ENCODE measurements at places on chromosomes 5 and 9.

DNA sequence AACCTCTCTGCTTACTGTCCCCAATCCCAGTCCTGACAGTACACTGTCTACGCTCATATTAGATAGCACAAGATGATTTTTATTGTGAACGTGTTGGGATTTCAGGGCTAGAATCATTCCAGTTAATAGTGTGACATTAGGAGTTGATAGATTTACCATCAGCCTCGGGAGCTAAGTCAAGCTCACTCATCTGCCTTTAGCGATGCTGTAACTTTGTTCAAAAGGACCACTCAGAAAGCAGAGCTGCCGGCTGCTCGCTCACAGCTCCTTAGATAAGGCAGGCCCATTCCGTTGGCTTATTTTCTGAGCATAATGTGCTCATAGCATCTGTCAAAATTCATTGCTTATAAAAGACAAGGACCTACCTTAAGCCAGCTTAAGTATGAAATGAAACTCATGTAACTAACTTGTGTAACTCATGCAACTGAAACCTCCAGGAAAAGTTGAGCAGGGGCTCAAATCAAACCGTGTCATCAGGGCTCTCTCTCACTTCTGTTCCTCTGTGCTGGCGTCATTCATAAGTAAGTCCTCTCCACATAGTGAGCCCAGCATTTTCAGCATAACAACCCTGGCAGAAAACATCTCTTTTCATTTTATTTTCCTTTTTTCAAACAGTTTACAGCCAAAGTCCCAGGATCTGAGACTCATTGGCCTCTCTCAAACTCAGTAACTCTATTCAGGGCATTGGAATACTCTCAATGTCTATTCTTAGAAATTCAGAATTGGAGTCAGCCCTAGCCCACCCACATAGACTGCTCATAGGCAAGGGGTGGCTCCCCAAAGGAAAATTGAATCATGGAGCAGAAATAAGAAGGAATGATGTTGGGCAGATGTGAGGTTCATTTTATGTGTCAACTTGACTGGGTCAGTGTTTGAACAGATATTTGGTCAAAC, 208.8 kb downstream of the MAN2A1 start:
- no peak for DNase-seq

DNA sequence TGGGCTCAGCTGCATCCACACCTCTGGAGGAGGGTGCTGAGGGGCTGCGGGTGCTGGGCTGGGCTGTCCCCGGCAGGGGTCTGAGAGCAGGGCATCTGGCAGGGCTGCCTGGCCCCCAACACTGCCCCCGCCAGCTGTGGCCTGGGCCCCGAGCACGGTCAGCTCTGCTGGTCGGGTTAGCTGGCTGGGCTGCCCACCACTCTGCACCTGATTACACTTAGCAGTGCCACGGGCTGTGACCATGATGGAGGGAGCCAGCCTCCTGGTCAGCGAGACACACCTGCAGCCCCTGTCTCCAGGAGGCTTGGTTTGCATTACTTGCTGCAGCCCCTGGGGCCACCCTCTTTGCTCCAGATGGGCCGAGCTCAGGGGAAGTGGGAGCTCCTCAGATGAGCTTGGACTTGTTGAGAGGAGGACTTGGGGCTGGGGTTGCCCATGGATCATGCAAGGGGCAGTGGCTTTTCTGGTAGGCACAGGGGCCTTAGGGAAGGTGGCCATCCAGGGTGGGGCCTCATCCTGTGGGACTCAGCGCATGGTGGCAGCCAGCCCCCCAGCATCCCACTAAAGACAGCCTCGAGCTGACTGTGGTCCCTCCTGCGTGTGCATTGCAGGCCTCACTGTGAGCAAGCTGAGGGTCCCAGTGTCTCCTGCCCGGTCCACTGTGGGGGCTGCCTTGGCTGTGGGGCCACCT, 132.0 kb upstream of the FAM120A start:
- DNase-seq: no peak

- DNase-seq: no peak
These were observed 194.5 kb downstream of the ARL15 start for GRCh38 chr5:54115735-54116403.

- DNase-seq: no peak
These were observed 37.0 kb downstream of the DPYSL3 start for GRCh38 chr5:147472664-147473475.

DNA sequence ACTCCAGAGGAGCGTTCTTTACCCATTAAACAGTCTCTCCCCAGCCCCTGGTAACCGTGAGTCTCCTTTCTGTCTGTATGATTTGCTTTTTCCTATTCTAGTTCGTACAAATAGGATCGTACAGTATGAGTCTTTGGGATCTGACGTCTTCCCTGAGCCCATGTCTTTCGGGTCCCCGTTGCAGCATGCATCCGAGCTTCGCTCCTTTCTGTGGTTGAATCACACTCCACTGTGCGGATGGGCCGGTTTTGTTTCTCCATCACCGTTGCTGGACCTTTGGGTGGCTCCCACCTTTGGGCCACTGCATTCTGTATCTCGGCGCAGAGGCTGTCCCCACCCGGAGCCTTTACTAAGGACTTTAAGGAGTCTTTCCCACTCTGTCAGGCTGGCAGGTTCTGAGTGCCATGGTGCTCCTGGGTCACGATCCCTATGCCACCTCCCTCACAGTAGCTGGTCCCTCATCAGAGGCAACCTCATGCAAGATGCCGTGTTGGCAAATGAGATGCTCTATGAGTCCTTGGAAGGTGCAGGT, 145.7 kb upstream of the COL5A1 start:
- DNase-seq: no peak

- peak; percentile 98 for DNase-seq
These were observed at the start of gene ZNF474 for GRCh38 chr5:122129306-122129705. TSS of gene ZNF474 (plus strand) at chr5:122129546. CDS start at chr5:122151991, 22,445 bp downstream.

DNA sequence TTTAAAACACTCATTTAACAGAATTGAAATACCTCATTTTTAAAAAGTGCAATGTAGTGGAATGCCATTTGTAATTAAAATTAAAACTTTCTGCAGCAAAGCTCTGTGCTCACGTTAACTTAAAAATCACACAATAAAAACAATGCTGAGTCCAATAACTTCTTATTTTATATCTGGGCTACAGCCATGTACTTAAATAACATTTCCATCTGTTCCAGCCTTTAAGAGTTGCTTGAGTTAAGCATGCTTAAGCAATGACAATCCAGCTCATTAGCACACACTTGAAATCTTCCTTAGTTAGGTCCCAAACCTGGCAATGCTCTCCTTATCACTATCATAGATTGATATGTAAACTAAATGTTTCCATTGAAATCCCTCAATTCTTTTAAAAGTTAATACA, 132.3 kb upstream of the CDH12 start:
- DNase-seq: no peak

DNA sequence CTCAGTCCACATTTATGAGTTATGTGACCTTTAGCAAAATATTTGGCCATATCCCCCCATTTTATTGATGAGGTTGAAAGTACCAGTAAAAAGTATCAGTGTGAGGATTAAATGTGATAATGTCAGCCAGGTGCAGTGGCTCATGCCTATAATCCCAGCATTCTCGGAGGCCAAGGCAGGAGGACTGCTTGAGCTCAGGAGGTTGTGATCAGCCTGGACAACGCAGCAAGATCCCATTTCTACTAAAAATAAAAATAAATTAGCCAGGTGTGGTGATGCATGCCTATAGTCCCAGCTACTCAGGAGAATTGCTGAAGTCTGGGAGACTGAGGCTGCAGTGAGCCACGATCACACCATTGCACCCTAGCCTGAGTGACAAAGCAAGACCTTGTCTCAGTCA, 71.2 kb downstream of the GRAMD2B start:
- no peak for DNase-seq

GRCh38 chr5:171424726-171425125, 5.3 kb downstream of the FGF18 start:
- DNase-seq: peak; percentile 34

GRCh38 chr5:36887532-36887931, 11.0 kb downstream of the NIPBL start:
- no peak for DNase-seq

DNA sequence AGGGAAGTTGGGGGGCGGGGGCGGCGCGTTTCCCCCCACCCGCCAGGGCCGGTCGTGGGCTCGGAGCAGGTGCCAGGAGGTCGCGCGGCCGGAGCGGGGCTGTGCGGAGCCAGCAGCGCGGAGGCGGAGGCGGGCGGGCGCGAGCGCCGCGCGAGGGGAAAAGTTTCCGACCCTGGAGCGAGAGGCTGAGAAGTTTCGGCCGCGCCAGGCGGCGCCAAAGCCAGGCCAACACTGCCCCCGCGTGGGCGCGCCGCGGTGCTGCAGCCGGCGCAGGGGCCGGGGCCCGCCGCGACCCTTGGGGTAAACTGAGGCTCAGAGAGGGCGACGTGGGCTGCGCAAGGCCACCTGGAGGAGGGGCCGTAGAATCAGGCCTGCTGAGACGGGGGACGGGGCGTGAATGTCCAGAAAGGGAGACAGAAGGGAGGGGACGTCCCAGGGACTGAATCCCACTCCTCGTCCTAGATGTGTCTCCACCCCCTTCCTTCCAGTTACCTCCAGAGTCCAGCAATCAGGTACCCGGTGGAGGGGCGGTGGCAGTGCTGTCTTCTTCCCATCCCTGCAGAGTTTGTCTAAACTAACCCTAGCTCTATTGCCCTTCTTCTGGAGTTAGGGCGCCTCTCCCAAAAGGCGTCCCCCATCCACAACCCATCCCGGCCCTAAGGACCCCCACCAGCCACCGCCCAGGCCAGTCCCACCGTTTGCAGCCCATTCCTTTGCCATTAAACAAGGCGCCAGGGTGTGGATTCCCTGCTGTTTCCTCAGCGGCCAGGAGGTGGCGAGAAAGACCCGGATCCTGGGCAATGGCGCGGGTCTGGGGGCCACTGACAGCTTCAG, 10.2 kb downstream of the C9orf50 start:
- DNase-seq: peak; percentile 42

DNA sequence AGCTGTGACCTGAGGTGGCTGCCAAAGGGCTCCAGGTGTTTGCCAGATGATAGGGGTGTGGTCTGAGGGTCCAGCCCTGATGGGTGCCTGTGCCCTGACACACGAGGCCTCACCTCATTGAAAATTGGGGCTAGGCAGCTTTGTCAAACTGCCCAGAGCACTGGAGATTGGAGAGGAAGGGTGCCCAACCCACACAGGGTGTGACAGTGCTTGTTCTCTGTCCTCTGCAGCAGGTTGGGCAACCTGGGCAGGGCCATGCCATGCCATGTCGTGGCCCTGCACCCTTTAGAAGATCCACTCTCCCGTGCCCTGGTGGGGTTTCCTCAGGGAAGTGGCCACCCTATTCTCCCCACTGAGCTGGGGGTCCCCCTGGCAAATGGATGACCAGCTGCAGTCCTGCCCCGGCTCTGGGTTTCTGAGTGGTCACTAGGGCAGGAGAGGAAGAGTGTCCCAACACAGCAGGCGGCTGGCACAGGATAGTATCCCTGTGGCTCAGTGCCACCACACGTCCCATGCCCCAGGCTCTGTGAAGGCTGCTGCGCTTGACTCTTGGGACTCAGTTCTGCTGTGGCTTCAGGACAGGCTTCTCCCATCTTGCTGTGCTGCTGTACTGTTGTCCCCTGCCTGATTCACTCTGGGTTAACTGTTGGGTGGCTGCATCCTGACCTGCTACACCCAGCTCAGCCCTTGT, 100.8 kb upstream of the PITX1 start:
- no peak for DNase-seq

DNA sequence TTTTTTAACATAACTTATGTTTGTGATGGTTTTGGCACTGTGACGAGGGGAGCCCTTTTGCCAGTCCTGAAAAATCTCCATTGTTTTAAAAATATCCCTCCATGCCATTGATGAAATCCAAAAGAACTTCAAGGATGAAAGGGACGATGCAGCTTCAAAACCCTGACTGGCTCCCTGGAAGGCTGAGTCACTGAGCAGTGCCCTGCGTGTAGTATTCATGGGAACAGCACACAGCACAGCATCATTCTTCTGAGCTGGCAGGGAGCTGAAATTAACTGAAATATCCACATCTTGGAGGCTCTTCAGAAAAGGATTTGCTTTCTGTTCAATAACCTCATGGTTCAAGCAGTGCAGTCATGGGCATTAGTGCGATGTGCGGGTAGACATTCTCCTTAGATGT, 29.7 kb downstream of the PDE4D start:
- DNase-seq: peak; percentile 28

DNA sequence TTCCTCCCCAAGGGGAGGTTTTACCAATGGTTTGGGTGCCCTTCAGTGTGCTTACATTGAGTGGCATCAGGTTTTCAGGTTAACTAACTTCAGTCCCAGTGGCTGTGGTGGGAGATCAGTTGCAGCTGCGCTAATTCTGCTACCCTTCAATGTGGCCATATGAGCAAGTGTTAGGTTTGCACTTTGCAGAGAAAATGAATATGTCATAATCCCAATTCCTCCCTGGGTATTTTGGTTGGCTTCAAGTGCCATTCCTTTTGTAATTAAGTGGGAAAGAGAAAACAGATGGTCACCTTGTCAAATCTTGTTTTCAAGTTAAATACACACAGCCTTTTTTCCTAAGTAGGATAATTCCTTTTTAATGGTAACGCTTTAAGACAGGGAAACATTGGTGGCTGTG, 236.2 kb downstream of the TLE4 start:
- no peak for DNase-seq

DNA sequence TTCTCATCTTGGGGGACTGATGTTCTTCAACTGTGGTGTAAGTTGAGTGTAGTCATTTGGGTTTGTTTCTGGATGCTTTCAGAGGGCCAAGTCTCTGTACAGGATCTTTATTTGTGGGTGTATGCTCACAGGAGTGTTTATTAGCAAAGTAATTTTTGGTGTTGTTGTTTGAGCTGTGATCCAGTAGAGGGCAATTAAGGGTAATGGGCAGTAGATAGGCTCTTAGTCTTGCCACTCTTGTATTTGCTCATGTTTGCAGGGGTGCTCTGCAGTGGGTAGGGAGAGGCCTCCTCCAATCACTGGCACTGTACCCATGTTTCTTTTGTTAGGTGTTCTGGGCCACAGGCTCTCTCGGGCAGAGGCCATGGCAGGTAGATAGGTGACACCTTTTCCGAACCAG, 45.9 kb upstream of the ITGA2 start:
- DNase-seq: no peak

DNA sequence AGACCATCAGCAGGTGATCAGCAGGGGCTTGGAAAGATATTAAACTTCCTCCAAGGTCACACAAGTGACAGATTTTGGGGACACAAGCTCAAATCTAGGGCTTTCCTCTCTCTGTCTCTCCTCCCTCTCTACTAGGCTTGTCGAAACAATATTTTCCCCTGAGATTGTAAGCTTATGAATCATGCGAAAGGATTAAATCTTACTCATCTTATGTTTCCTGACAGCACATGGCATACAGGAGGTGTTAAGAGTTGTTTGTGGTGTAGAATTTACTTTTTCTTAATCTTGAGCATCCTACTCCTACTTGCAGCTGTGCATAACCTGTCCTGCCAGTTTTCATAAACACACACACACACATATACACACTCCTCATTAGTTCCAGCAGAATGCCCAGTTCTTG, 186.3 kb downstream of the MARCHF11 start:
- peak; percentile 83 for DNase-seq

DNA sequence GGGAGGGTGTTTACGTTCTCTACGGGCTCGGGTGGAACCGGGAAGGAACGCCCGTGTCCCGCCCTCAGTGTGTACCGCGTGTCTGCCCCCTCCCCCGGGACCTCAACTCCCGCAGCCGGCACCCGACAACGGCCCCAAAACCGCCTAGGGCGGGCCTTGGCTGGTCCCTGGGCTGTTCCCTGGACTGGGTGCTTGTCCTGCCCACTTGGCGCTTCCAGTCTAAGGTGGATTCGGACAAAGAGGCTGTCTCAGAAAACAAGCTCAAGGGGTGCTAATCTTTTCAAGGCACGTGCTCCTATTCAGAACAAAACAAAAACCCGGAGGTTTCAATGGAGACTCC, 379 bp upstream of the CLK4 start:
- no peak for DNase-seq
